ENCODE measurements at places on chromosomes 16 and 17.
A peak's percentile ranks its signal among the peaks of the same experiment; 100 is the strongest.

- no peak for DNase-seq
Observed at GRCh38 chr16:64481497-64481896, 640.4 kb downstream of the CDH11 start.

- no peak for DNase-seq
Observed at GRCh38 chr16:82271636-82272035, 101.6 kb upstream of the MPHOSPH6 start.

DNA sequence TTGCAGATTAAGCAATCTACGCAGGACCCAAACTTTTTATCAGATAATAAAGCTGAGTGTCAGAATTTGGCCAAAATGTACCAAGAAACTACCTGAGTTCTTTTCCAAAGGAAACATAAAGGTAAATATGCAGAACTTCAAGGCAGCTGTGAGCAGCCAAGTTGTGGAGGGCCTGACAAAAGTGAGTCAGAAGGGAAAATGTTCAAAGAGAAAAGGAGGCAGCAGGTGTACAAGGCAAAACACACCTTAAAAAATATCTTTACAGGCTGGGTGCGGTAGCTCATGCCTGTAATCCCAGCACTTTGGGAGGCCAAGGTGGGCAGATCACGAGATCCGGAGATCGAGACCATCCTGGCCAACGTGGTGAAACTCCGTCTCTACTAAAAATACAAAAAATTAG lies 7.0 kb upstream of the KANSL1 start:
- DNase-seq, result no peak

- no peak for DNase-seq
Observed at GRCh38 chr16:86568677-86569623, 2.3 kb downstream of the FOXC2 start.

- DNase-seq, result no peak
Observed at GRCh38 chr17:39045948-39046679, 78.9 kb upstream of the FBXO47 start.

- DNase-seq, result no peak
Observed at GRCh38 chr16:61842666-61843065, 193.6 kb downstream of the CDH8 start.

- DNase-seq, result no peak
Observed at GRCh38 chr16:11634312-11634711, 33.9 kb upstream of the SNN start.

DNA sequence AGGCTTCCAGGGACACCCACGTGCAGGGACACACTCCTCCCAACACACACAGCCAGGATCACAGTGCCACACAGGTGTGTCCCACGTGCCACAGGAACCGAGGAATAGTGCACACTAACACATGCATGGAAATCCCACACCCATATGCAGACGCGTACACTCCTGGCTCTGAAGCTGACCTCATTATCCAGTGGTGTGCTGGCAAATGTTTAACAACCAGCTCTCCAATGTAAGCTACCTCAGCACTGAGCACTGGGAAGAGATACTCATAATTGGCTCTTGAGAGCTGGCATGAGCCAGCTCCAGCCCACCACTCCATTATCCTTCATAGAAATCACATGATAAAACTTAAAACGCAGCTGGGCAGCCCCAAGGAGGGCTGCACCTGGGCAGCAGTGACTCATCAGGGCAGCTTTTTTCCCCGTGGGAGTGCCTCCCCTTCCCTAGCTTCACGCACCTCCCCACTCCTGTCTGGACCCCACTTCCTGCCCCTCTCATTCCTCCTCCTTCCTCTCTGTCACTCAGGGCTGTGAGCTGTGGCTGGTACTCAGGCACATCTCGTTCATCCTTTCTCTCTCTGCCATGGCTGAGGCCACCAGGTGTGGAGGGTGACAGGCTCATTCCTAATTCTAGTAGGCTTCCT lies 14.9 kb upstream of the TBX21 start:
- DNase-seq, result peak; percentile 41

- DNase-seq, result no peak
Observed at GRCh38 chr17:69812240-69812837, 262.7 kb upstream of the KCNJ16 start.

GRCh38 chr16:83147244-83147643 lies 520.5 kb downstream of the CDH13 start:
- DNase-seq, result no peak

GRCh38 chr17:49223517-49224197 lies 6.9 kb downstream of the PHOSPHO1 start:
- DNase-seq, result peak; percentile 37

- DNase-seq, result no peak
Observed at GRCh38 chr16:86994651-86995171, 322.5 kb downstream of the C16orf95 start.

DNA sequence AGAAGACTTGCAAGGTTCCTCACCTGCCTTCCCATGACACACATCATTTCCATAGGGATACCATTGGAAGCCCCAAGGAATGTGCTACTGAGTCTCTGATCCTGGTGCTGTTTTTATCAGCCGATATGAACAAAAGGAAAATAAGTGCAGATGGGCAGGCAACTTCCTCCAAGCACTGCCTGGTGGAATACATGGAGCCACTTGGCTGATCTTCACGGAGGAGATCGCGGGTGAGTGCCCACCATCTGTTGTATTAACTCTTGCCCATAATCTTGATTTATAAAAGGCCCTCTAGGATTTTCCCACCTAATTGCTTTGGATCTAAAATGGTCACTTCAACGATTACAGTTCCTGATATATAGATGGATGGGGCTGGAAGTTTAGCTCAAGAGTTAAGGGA lies 24.7 kb upstream of the CDRT15 start:
- DNase-seq, result no peak

- no peak for DNase-seq
Observed at GRCh38 chr17:50560931-50561745, 623 bp downstream of the CACNA1G start.

DNA sequence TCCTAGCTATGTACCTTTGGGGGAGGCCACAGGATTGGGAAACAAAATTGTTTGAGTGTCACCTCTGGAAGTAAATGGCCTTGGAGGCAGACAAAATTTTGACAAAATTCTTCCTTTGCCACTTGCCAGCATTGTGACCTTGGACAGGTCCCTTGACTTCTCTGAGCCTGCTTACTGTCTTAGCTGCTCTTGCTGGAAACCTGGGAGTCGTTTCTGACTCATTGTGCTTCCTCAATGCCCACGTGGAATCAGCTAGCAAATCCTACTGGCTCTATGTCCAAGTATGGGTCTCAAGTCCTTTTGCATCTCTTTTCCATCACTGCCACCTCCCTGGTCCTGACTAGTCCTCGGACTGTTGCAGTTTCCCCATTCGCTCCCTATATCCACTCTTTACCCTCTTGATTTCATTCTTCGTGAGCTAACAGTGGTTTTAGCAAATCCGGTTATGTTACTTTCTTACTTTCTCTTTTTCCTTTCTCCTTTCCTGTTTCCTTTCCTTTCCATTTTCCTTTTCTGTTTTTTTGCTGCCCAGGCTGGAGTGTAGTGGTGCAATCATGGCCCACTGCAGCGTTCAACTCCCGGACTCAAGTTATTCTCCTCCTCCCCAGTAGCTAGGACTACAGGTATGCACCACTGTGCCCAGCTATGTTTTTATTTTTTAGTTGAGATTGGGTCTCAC lies 68.1 kb upstream of the LGALS9 start:
- DNase-seq, result no peak

GRCh38 chr16:54475019-54475601 lies 188.5 kb upstream of the IRX3 start:
- DNase-seq, result no peak

GRCh38 chr16:57566436-57566835 lies 24.0 kb downstream of the ADGRG5 start:
- DNase-seq, result no peak

DNA sequence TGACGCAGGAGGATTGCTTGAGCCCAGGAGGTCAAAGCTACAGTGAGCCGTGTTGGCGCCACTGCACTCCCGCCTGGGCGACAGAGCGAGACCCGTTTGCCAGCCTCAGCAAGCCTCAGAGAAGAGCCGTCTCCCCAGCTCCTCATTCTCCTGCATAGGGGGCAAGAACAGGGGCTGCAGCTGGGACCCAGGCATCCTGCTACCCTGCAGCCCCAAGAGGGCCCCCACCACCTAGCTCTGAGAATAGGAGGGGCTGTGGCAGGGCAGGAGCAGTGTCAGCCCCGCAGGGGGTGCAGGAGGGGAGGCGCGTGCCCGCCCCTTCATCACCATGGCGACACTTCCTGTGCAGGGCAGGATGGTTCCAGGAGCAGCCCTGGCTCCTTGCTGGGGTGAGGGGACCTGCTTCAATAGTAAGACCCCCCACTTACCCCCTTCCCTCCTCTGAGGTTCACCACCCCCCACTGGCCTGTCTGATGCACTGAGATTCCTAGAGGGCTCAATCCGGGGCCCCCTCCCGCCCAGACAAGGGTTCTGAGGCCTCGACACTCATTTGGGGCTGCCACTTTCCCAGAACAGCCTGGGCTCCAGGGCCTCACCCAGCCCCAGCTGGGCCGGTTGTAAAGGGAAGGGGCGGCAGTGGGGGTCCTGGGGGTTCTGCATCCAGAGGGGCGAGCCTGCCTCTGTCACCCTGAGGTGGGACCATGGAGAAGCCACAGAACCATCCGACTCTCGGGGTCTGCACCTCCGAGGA lies 20.2 kb downstream of the VASN start:
- no peak for DNase-seq

GRCh38 chr16:47047524-47048203 lies 74.2 kb upstream of the DNAJA2 start:
- DNase-seq, result no peak

DNA sequence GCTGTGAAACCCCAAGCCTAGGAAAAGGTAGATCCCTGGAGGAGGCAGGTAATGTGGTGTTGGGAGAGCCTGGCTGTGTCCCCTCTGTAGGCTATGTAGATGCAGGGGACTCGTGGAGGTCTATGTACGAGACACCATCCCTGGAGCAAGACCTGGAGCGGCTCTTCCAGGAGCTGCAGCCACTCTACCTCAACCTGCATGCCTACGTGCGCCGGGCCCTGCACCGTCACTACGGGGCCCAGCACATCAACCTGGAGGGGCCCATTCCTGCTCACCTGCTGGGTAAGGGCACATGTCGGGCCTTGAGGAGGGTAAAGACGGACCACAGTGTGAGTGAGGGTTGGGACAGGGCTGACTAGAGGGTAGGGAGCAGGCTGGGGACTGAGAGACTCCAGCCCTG lies 12.0 kb downstream of the ACE start:
- DNase-seq, result no peak

GRCh38 chr17:36540696-36541095 lies 4.0 kb upstream of the GGNBP2 start:
- no peak for DNase-seq

DNA sequence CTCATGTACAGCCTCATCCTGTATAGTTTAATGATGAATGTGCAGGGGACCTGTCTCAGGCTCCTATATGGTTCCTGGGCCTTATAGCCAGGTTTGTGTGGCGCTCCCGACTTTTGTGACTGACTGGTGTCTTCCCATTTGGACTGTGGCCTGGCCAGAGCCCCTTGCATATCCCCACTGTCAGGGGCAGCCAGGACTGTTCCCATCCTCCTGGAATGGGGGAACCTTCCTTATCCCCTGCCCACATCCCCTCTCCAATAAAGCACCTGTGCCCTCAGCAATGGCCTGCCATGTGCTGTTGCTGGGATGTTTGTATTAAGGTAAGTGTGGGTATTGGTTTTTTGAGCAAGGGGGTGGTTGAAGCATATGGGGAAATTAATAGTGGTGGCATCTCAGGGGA lies 2.6 kb downstream of the B3GNT9 start:
- no peak for DNase-seq

GRCh38 chr16:142405-142967 lies 4.0 kb upstream of the NPRL3 start:
- no peak for DNase-seq

DNA sequence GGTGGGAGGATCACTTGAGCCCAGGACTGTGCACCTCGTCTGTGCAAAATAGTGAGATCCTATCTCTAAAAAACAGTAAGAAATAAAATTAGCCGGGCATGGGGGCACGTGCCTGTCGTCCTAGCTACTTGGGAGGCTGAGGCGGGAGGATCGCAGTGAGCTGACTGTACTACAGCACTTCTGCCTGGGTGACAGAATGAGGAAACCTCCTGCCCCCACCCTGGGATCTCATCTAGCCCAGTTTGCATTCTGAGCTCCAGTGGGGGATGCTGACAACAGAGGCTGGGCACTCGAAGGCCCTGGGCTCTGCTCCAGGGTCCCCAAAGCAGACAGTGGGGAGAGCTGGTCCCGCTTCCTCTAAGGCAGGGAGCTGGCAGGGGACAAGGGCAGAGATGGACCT lies 7.1 kb downstream of the NAGPA start:
- no peak for DNase-seq

- DNase-seq, result peak; percentile 90
Observed at GRCh38 chr16:31472709-31473203, 804 bp downstream of the TGFB1I1 start.

DNA sequence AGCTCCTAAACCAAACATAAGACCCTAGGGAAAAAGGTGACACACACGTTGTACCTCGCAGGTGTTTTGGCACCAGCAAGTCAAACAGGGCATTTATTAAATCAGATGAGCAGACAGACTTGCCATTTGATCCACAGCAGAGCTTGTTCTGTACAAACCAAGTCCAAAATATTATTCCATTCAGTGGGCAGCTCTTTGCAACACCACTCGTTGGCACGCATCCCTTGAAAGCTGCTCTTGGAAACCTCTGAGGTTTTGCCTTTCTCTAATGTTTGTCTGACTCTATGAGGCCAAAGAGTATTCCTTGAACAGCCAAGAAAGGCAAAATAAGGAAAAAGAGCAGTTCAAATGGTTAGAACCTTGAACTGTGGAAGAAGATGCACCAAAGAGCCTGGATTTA lies 12.7 kb downstream of the TMEM100 start:
- DNase-seq, result no peak

DNA sequence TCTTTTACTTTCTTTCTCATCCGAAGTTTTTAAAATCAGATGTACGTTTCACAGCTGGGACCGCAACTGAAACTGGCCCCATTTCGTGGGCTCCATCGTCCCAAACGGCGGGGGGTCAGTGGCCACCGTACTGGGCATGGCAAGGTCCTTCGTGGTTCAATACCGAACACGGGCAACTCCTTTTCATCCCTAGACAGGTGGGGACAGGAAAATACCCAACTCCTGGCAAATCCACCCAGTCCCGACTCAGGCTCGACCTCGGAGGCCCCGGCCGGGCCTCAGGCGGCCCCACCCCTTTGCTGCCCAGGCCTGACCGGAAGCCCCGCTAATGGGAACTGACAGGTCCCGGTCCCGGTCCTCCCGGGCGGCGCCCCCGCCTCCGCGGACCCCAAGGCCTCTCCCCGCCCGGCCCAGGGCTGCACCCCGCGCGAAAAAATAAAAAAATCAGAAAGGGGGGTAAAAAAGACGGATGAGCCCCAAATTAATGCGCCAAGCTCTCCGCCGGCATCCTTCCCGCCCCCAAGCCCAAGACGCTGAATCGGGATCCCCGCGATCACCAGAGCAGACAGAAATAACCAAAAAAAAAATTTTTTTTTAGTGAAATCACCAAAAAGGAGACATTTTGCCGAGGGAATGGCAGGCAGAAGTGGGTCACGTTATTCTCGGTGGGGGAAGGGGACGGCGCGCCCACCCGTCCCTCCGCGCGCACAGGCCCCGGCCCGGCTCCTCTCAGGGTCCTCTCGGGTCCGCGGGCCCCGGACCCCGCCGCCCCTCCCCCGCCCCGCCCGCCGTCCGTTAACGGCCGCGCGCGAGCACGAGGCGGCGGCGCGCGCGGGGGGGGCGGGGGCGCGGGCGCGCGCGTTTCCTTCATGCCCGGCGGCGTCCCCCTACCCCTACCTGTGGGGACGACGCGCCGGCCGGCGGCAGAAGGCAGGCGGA lies 562 bp downstream of the ZC3H7A start:
- peak; percentile 12 for DNase-seq

- DNase-seq, result no peak
Observed at GRCh38 chr17:34741967-34742366, 162.6 kb downstream of the TMEM132E start.

GRCh38 chr17:4375039-4375748 lies 8.7 kb upstream of the UBE2G1 start:
- DNase-seq, result no peak

Measured in NCI-H345 (cell line).